ENCODE measurements at places on chromosomes 1 and 21. TPM values are rescaled to one million over a fixed set of nuclear protein-coding genes. Genes with fewer than 3 reads are reported as not detected.

Gene C1orf185
- total RNA-seq = not detected

Gene OXCT2
- 0.17 TPM for total RNA-seq

Gene TFAP2E
- total RNA-seq = 1.4 TPM

Gene GBP5
- not detected for total RNA-seq

Gene LY9
- 42.8 TPM for total RNA-seq

Gene KRTAP21-2
- total RNA-seq = not detected

Gene CR1L
- total RNA-seq = not detected

Gene ENO1
- 884 TPM for total RNA-seq

Gene TDRD10
- not detected for total RNA-seq

Gene NIBAN1
- total RNA-seq = not detected

Gene C4BPA
- total RNA-seq = not detected

Gene MYOG
- not detected for total RNA-seq

Gene SETDB1
- total RNA-seq = 73.6 TPM

Gene MEGF6
- total RNA-seq = 0.15 TPM

Gene ANP32E
- 152 TPM for total RNA-seq

Gene OPRD1
- total RNA-seq = not detected

Gene PRDM16
- not detected for total RNA-seq

Gene PRR9
- not detected for total RNA-seq

Gene UBE2Q1
- total RNA-seq = 84.5 TPM

Gene CD1E
- not detected for total RNA-seq

Gene AGBL4
- total RNA-seq = not detected

Gene TNFRSF1B
- total RNA-seq = not detected

Gene TMEM81
- 3.2 TPM for total RNA-seq

Gene EXO1
- total RNA-seq = 66.3 TPM

Gene TFF3
- total RNA-seq = not detected

Gene OR2G6
- not detected for total RNA-seq

Gene KRTAP12-3
- total RNA-seq = not detected

Gene LYPLA2
- 66.5 TPM for total RNA-seq

Gene VAMP4
- 14.2 TPM for total RNA-seq

Gene IQGAP3
- total RNA-seq = 28.7 TPM

Gene TATDN3
- total RNA-seq = 52.5 TPM

Gene ATAD3C
- 2.1 TPM for total RNA-seq

Gene FCRL5
- 44.8 TPM for total RNA-seq

Gene FAM151A
- not detected for total RNA-seq

Gene FCRL1
- total RNA-seq = 98.3 TPM

Gene PALMD
- total RNA-seq = not detected

Gene RHOU
- not detected for total RNA-seq

Gene CELA3B
- not detected for total RNA-seq

Gene MINDY1
- total RNA-seq = 13.8 TPM

Gene FLG2
- total RNA-seq = not detected

Gene SLAMF9
- total RNA-seq = not detected

Gene CLCA1
- total RNA-seq = not detected

Gene NTMT2
- not detected for total RNA-seq

Gene DR1
- total RNA-seq = 90.4 TPM

Gene MX2
- 3.5 TPM for total RNA-seq

Gene MTFR1L
- 43.4 TPM for total RNA-seq
